ENCODE measurements at places on chromosomes 1 and 21.
A peak's percentile ranks its signal among the peaks of the same experiment; 100 is the strongest.

DNA sequence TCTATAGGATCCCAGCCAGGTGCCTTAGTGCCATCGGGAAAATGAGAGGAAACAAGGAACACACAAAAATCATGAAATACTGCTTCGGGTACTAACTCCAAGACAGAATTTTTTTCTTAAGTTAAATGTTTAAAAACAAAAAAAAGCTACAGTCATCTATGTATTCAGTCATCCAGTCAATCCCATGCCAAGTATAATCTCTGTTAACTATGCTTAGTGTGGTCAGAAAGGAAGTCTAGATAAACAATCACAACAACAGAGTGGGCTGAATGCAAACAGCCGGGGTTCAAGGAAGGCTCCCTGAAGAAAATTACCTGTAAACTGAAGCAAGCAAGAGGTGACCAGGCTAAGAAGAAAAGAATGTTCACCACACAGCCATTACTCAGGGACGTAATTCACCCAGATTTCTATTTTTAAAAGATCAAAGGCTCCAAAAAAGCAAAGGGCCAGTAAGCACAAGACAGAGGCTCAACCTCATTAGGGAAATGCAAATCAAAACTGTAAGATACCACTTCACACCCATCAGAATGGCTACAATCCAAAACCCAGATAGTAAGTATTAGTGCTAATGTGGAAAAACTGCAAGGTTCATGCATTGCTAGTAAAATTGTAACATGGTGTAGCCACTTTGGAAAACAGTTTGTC lies 53.0 kb downstream of the RERE start:
- no peak for DNase-seq

DNA sequence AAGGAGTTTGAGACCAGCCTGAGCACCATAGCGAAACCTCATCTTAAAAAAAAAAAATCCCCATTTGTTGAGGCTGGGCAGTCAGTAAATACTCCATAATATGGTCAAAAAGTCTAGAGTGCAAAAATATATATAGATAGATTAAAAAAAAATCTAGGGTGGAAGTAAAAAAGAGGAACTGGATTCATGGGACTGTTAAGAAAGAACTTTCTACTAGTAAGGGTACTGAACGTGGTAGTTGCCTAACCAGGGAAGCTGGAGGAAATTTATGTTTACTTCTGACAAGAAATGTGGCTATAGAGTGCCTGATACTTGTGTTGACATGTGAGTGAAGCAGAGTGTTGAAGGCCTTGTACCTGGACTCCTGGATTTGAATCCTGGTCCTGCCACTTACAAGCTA lies 265.9 kb upstream of the FAM78B start:
- DNase-seq, result no peak

DNA sequence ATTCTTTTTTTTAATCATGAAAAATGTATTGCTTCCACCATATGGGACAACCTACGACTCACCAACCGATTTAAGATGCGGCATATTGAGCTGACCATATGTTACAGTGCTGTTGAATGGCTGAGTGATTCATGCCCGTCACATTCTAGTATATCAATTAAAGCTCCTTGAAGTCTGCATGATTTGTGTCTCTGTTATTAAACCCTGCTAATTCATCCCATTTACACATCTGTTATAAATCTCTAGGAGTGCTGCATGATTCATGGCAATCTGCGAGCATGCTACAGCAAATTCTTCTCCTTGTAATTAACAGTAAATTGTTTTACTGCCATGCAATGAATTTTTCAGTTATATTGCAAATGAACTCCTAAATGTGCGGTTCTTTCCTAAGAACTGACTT lies 239.8 kb downstream of the USH2A start:
- peak; percentile 57 for DNase-seq

- DNase-seq, result no peak
Observed at GRCh38 chr1:152089014-152089674, at the start of gene TCHHL1. TSS of gene TCHHL1 (minus strand) at chr1:152089064. CDS start at chr1:152088143, 921 bp downstream.

Measured in NCI-H1436 treated with DMSO at 0.1 percent for 48 hours (cell line).